Skeletal muscle cell (primary cell): ENCODE measurements at places on chromosomes 12 and 14.
A peak's percentile ranks its signal among the peaks of the same experiment; 100 is the strongest.

DNA sequence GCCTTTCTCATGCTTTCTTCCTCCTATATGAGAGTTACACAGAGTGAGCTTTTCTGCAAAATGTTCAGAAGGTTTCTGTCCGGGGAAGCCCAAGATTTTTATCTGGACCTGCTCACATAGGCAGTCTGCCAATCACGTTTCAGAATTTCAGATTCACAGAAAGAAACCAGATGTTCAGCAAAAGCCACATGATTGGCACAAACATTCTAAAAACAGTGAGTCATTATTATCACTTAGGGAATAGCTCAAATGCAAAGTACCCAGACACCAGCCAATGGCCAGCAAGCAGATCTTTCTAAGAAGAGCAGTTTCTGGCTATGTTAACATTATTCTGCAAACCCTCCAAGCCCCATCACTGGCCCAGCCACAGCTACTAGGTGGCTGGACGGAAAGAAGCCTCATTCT lies 1558.5 kb upstream of the TMEM132C start:
- peak; percentile 60 for DNase-seq

DNA sequence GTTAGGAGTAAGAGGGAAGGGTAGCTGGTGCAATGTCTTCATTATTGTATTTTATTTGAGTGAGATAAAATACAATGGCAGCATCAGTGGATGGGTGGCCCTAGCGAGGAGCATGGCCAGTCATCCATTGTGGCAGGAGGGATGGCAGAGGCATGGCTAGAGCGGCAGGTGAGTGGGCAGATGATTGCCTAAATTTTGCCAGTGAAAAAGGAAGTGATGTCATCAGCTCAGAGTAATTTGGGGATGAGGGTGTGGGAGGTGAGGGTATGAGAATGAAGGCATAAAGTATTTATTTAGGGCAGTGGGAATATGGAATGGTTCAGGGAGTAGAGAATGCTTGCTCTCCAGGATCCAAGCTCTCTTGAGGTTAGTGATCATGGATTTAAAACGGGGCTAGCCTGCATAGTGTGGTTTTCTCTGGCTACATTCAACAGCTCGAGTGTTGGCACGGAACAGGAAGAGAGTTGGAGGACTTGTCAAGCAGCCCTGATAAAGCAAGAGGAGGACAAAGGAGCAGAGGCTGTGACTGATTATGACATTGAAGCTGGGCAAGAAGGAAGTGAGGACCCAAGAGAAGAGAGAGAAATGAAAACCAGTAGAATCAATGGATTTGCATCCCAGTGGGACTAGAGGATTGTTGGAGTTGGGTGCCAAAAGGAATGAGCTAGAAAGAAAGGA lies 18.7 kb upstream of the SERPINA6 start:
- DNase-seq, result no peak

GRCh38 chr12:29039013-29039412 lies 110.1 kb upstream of the FAR2 start:
- DNase-seq, result peak; percentile 97

DNA sequence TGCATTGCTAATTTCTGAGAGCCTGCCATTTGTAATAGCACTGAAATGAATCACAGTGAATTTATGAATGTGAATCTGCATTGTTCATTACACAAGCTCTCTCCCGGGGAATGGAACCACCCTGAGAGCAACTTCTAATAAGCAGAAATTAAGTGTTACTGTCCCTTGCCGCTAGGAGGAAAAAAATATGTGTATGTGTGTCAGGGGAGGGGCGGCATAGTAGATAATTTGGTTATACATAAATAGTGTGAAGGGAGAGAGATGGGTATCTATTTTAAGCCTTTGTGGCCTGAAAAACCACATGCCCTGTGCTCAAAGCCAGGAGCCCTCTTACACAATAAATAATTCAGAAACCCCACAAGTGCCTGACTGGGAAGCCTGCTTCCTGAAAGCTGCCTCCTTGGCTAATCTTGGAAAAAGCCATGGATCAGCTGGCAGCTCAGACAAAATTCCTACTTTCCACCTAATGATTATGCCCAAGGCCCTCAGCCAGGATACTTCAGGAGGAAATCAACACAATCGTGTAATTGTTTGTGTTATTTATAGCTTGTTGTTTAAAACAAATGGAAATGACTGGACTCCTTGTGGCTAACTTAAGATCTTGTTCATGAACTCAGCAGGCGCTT lies 366.2 kb upstream of the KITLG start:
- peak; percentile 52 for DNase-seq

DNA sequence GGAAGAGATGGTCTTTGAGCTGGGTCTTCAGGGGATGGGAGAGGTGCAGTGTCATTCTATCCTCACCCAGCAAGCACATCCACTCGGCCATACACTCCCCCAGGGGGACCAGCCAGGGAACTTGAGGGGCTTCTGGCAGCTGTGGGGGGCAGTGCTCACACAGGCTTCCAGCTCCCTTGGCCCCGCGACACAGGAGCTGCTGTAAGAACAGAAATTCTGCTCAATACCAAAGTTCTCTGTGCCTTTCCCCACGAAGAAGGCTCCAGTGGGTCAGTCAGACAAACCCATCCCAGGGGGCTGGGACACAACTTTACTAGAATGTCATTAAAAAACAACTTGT lies 289.1 kb upstream of the RTL1 start:
- DNase-seq, result no peak

- DNase-seq, result no peak
Measured at GRCh38 chr12:49942921-49943624, 7.5 kb upstream of the AQP2 start.

DNA sequence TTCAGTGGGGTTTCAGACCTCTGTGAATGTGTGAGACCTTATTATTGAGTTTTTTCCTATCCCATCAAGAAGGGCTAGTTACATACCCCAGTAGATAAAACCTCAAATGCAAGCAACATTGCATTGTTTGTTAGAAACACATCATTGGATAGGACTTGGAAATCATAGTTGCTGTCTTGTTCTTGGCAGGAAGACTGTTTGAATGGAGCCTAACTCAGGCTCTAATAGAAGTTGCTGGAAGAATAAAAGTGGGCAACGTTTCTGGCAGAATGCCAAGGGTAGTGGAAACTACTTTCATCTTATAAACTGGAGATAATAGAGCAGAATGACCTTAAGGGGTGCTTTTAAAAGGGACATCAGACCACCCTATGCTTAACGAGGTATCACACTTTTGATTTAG lies 9.9 kb upstream of the PTHLH start:
- DNase-seq, result no peak

DNA sequence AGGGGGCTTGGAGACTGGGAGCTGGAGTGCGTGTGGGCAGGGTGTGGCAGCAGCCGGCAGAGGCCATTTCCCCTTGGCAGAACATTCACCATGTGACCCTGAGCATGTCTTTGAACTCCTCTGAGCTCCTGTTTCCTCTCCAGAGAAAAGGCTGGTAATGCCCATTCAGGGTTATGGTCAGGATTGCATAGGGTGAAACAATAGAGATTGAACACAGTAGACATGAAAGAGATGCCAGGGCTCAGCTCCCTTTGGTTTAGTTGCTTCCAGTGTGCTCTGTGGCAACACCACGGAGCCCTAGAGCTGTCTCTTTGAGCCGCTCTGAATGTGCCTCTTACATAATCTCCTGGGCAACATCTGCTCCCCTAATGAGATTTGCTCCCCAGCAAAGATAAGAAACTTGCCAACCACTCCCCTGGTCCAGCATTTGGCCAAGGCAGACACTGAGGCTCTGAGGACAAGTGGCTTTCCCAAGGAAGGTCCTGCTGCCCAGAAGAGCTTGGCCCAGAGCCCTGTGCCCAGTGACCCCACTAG lies 4.6 kb downstream of the IFI27 start:
- DNase-seq, result no peak

DNA sequence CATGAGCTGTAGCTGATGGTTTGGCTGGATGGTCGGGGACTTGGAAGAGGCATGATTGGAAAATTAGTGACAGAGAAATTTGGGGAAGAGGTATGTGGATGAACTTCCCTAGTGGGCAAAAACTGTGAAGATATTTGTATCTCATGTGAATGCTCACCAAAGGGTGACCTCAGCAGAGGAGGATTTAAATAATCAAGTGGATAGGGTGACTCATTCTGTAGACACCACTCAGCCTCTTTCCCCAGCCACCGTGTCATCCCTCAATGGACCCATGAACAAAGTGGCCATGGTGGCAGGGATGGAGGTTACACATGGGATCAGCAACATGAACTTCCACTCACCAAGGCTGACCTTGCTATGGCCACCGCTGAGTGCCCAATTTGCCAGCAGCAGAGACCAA lies 60.8 kb upstream of the KRAS start:
- no peak for DNase-seq

GRCh38 chr14:21258889-21259787 lies 10.1 kb downstream of the HNRNPC start:
- no peak for DNase-seq

DNA sequence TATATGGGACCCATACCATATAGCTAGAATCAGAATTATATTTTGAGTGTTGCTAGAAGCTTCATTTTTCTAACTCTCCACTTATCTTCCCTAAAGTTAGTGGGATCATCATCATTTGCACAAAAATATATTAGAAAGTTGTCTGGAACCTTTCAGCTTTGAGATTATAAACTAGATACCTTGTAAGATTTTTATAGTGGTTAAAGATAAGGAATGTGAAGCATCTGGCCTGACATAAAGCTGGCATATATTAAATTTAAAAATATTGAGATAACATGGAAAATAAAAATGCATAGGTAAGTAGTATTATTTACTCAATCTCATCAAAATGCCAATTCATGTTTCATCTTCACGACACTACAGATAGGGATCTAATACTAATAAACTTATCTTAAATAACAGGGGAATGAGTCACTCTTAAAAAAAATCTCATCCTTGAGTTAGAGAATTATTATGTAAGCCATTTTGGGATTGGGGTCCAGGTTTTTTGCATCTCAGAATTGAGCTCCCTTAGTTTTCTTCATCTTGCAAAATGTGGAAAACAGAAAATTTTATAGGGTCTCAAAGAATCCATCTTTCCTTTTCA lies 318.5 kb downstream of the KCNC2 start:
- no peak for DNase-seq

DNA sequence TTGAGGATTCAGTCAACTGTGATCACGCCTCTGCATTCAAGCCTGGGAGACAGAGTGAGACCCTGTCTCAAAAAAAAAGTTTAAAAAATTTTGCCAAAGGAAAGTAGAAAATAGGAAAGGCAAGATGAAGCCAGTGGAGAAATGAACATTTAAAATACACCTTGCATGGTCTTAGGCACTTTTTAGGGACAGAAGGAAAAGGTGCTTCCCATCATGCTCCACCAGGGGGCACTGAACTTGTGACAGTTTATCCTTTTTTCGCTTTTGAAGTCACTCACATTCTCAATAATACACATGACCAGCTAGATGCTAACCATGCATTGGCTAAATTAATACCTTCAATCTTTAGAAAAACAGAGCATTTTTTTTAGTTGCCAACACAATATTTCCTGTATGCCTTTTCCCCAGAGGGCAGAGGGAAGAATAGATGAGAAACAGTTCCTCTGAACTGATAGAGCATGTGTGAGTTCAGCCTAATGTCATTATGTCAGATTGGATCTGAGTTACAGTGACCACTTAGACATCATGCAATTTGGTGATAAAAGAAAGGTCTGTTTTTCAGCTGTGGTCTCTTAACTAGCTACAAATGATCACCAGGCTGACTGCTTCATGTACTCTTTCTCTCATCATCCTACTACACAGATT lies 221.8 kb upstream of the SSTR1 start:
- no peak for DNase-seq

- no peak for DNase-seq
Measured at GRCh38 chr14:55324812-55325211, 53.6 kb downstream of the FBXO34 start.

DNA sequence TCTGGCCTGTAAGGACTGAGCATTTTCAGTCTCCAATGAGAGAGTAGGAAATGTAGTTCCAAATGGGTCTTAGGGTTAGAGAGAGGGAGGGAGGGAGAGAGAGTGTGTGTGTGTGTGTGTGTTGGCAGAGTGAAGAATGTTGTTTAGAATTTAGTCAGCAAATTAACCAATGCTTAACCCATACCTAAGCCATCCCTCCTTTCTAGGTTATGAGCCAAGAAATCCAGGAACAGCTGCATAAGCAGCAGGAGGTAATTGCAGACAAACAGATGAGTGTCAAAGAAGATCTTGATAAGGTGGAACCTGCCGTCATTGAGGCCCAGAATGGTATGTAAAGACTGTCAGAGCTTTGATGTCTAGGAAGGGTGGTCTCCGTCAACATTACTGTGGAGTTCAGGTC lies 56.9 kb downstream of the HSP90AA1 start:
- no peak for DNase-seq

DNA sequence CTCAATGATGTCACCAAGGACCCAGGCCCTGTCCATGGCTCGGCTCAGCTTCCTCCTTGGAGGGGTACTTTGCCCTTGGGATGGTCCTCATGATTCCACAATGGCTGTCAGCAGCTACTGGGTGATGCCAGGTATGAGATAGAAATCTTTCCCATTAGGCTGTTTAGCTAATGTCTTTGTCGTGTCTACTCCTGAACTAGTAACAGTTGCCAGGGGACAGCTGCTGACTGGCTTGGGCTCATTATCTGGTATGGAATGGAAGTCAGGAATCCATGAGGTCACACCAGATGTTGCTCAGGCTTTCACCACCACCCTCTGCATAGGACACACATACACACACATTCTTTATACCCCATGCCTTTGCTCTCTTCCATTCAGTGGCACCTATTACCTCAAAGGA lies 9.2 kb downstream of the PRPH start:
- peak; percentile 31 for DNase-seq

DNA sequence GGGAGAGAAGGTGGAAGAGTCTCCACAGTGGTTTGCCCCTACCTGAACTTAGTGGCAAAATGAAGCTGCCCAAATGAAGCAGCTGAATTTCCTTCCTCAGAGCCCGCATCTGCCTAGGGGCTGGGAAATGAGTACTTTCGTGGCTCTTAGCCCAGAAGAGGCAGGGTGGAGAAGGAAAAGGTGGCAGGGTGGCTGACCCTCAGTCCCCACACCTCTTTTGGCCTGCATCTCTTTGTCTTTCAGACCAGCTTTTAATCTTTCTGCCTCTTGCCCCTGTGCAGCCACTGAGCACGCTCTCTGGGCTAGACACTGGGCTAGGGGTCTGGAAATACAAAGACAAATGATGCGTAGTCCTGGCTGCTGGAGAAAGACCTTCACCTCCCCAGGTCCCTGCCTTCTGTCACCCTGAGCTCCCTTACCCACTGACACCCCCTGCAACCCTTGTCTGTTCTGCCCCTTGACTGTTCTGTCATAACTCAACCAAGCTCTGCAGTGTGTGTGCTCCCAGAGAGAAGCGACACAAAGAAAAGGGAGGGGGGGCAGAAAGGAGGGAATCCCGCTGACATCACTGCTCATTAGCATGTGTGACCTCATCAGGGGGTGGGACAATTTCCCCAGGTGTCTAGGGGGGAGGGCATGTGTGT lies 371 bp upstream of the REM2 start:
- peak; percentile 13 for DNase-seq

DNA sequence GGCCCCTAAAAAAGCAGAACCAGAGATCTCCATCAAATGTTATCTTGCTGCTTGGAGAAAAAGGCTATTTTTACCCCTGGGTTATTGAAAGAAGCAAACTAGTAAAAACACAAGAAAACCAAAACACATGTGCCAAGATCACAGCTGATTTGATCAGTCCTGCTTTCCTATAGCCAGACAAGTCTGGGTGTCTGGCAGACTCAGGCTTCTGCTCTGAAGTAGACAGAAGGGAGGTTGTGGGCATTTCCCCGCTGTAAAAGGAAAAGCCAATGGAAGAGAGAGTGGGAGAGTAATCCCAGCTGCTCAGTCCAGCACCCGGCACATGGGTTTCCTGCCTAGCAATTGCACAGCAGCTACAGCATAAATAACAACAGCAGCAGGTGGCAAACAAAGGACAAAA lies 177.9 kb downstream of the PHLDA1 start:
- DNase-seq, result no peak

GRCh38 chr14:21204167-21205025 lies 48.5 kb upstream of the OR5AU1 start:
- no peak for DNase-seq
